ENCODE measurements at places on chromosomes 2 and 18. TPM values are rescaled to one million over a fixed set of nuclear protein-coding genes. Genes with fewer than 3 reads are reported as not detected.

The COL4A4 gene
- 1.9 TPM for total RNA-seq

The LCT gene
- total RNA-seq, result not detected

The RRM2 gene
- 119 TPM for total RNA-seq

DNA sequence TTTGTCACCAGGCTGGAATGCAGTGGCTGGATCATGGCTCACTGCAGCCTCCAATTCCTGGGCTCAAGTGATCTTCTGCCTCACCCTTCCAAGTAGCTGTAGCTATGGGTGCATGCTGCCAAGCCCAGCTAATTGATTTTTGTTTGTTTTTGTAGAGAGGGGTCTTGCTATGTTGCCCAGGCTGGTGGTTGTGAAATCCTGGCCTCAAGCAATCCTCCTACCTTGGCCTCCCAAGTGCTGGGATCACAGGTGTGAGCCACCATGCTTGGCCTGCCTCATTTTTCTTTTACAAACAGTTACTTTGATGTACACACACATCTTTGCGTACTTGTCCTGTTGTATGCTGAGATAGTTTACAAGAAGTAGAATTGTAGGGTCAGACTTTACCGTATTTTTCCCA, 13.1 kb upstream of the ANKRD12 start:
- H3K27ac ChIP-seq, result no peak overlapping the region
- no peaks in the 10 kb centered on the region for H3K4me1 ChIP-seq
- H3K4me3 ChIP-seq, result no peak overlapping the region
- no peaks in the 10 kb centered on the region for H3K27me3 ChIP-seq
- H3K36me3 ChIP-seq, result peaks cover 62% of the 10 kb centered on the region
- DNase-seq, result no peak

DNA sequence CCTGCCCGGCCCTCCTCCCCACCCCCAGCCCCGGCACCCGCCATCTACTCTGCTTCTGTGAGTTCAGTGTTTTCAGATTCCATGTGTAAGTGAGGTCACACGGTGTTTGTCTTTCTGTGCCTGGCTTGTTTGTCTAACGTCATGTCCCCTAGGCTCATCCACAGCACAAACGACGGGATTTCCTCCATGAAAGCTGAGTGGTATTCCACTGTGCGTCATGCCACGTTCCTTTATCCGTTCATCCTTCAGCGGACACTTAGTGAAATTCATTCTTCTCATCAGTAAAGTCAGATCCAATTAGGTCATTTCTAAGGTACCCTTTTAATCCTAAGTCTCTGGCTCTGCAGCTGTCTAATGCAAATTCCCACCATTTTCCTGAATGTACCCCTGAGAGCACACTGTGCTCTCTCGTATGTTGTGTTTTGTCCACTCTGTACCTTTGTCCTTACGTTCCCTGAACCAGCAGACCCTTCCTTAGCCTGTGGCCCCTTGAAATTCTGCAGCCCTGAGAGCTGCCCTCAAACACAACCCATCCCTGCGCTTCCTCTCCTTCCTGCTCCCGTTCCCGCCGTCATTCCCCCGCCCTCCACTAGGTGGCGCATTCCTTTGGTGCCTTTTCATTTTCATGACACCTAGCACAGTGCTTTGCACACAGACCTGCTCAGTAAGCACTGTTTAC, 44.1 kb downstream of the TRAPPC12 start:
- peak overlapping the region; percentile 19 for H3K27ac ChIP-seq
- H3K4me3 ChIP-seq, result no peak overlapping the region
- peaks cover 22% of the 10 kb centered on the region for H3K36me3 ChIP-seq
- DNase-seq, result peak; percentile 87

- no peak for DNase-seq
- H3K4me3 ChIP-seq, result no peak overlapping the region
These were observed 69.2 kb downstream of the RIT2 start for GRCh38 chr18:43046322-43046721.
